ENCODE measurements at places on chromosomes 1 and 21. TPM values are rescaled to one million over a fixed set of nuclear protein-coding genes. Genes with fewer than 3 reads are reported as not detected.

Gene SH2D1B
- total RNA-seq = 0.18 TPM

Gene USH2A
- total RNA-seq = under 0.01 TPM

Gene LRRC8C
- 12.9 TPM for total RNA-seq

Gene TNFRSF18
- not detected for total RNA-seq

Gene INAVA
- total RNA-seq = not detected

Gene OVAAL
- total RNA-seq = not detected

Gene DIO1
- total RNA-seq = not detected

Gene NR1I3
- total RNA-seq = not detected

Gene DCST1
- not detected for total RNA-seq

Gene B3GALT2
- 5.8 TPM for total RNA-seq

Gene GNAT2
- total RNA-seq = 0.36 TPM

Gene RHBDL2
- 0.36 TPM for total RNA-seq

Gene FCRL5
- total RNA-seq = not detected

Gene AIM2
- not detected for total RNA-seq

Gene TBX19
- total RNA-seq = 0.28 TPM

Gene RUNX1
- total RNA-seq = 56.5 TPM

Gene AMY1C
- total RNA-seq = not detected

Gene LHX8
- not detected for total RNA-seq

Gene KLHDC9
- total RNA-seq = 0.18 TPM

Gene ZMYM1
- 26.1 TPM for total RNA-seq

Gene COL24A1
- total RNA-seq = 2.5 TPM

Gene CR1L
- total RNA-seq = not detected

Gene KDM1A
- total RNA-seq = 104 TPM

Gene S100A2
- 3.6 TPM for total RNA-seq

Gene MAB21L3
- total RNA-seq = not detected

Gene CHI3L2
- total RNA-seq = 0.18 TPM

Gene HSPA13
- total RNA-seq = 68.9 TPM

Gene AGMAT
- 0.28 TPM for total RNA-seq

Gene SPRR3
- not detected for total RNA-seq

Gene PRR9
- total RNA-seq = not detected

Gene OR14K1
- total RNA-seq = not detected

Gene KHDC4
- 28.0 TPM for total RNA-seq
